ENCODE measurements at places on chromosomes 7 and 10.

DNA sequence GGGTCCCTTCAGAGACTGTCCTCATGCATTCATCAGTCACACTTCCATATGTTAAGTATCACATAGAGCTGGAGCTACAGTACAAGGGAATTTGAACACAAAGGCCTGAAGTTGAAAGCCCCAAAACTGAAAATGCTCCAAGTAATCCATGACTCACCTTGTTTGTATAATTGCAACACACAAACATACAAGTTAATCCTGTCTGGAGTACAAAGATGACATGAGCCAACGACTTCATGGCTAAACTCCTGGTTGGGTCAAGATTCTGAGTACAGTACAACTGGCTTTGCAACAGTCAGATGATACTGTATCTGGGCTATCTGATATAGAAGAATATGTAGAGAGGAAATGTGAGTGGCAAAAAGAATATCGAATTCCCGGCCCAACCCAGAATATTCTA, 73.1 kb upstream of the AASS start:
- DNase-seq = peak; percentile 12

- DNase-seq = no peak
These were observed 1174.9 kb upstream of the AUTS2 start for GRCh38 chr7:68423356-68423755.

GRCh38 chr10:110522365-110522988, 24.8 kb downstream of the DUSP5 start:
- peak; percentile 37 for DNase-seq

DNA sequence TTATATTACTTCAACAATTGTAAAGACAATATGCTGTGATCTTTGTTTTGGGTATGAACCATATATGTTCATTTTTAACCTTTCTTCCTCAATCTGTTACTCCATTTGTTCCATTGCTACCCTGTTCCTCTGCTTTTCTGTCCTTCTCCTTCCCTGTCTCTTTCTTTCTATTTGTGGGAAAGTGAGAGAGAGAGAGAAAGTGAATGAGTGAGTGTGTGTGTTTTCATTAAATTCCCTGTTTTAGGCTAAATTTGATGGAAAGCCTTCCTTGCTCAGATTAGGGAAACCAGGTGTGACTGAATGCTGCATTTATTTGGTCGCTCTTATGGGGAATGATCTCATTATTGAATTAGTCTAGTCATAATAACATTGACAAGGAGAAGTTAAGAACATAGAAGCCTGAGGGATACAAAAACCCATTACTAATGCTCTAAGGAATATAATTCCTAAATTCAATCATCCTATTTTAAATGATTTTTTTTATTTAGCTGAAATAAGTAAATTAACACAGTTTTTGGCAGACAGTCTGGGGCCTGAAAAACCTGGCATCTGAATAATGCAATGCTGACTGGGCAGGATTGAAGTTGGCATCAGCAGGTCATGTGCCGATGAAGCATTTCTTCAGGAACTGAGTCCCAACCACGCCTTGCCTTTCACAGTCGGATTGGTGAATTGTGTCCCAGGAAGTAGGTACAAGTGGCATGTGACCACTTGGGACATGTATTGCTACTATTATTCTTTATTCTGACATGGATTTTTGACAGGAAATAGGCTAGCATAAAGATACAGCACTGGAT, 117.6 kb upstream of the LRGUK start:
- no peak for DNase-seq

DNA sequence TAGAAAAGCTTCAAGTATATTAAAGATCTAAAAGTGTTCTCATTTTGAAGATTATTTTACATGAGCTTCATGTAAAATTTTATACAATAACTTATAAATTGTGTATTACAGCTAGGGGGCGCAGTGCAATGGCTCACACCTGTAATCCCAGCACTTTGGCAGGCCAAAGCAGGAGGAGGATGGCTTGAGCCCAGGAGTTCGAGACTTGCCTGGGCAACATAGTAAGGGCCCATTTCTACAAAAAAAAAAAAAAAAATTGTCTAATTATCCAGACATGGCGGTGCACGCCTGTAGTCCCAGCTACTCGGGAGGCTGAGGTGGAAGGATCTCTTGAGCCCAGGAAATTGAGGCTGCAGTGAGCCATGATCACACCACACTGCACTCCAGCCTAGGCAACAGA, 16.6 kb downstream of the ACBD5 start:
- DNase-seq = peak; percentile 49

Measured in fibroblast of the aortic adventitia (primary cell).